ENCODE measurements at places on chromosomes 16 and 17.

GRCh38 chr16:69890892-69891282, 60.2 kb upstream of the CLEC18A start:
- no peak for DNase-seq

DNA sequence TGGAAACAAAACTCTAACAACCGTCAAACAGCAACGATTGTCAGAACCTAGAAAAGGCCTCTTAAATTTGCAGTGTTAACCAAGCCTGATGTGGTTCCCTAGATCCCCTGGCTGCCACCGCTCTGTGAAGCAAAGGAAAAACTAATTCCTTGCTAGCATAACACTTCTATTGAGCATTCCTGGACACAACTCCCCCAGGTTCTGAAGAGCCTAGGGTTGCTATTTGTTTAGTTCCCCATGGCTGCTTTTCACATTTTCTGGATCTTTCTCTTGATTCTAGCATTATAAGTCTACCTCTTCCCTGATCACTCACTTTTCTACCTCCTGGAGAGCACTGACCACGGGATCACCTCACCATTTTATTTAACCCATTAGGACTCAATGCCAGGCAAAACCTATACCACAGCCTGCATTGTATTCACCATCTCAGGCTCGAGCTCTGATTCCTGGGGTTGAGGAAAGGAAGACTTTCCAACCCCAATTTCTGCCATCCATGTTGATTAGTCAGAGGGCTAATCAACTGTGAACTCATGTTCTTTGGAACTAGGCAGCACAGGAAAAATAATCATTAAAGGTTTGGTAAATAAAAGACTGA, 692 bp upstream of the KCNJ16 start:
- no peak for DNase-seq

GRCh38 chr17:1882836-1883235, 53.0 kb downstream of the RPA1 start:
- no peak for DNase-seq

GRCh38 chr16:57892447-57893096, 78.4 kb downstream of the CNGB1 start:
- no peak for DNase-seq

DNA sequence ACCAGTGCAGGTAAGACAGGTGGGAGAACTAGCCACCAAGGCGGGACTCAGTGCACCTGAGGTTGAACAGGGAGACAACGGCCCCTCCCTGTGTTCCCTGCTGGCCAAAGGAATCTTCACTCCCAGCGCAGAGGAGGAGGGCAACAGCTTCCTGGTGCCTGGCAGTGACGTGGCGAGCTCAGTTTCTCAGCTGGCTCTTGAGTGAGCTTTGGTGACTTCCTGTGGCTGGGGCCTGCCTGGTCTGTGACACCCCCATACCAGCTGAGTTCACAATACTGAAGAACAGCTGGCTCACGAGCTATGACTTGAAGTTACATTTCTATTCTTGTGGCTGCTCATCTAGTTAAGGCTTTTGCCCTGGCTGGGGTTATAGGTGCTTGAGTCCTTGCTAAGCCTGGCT, 26.1 kb downstream of the WNT9B start:
- no peak for DNase-seq

DNA sequence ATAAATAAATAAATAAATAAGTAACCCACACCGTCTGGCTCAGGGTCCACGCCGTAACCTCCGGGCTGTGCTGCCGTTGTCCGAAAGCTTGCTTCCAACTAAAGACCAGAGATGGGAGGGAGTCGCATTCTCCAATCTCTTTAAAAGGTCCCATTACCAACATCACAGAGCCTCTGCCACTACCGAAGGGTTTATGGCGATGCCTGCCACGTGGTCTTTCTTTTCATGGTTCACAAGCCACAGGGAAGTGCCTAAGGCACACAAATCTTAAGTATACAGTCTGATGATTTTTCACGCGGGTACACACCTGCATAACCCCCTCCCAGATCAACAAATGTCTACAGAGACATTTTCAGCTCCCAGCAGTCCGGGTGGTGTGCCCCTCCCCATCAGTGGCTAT, 1.4 kb downstream of the COTL1 start:
- DNase-seq = no peak

DNA sequence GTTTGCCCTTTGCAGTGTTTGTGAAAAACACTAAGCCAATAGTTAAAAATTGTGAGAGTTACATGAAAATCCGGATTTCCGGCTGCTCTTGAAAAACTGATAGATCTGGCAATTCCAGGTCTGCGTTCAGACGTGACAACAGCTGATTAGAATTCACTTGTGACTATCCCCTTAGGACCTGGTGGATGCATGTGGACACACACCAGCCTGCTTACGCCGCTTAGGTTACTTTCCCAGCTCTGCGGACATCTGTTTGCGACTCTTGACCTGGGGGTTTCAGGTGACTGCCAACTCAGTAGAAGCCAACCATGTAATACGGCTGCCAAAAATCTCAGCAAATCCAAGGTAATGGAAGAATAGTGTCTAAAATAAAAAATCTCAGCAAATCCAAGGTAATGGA, 24.3 kb downstream of the VPS53 start:
- no peak for DNase-seq

- DNase-seq = no peak
These were observed 2.6 kb downstream of the ZCCHC14 start for GRCh38 chr16:87490096-87490798.

DNA sequence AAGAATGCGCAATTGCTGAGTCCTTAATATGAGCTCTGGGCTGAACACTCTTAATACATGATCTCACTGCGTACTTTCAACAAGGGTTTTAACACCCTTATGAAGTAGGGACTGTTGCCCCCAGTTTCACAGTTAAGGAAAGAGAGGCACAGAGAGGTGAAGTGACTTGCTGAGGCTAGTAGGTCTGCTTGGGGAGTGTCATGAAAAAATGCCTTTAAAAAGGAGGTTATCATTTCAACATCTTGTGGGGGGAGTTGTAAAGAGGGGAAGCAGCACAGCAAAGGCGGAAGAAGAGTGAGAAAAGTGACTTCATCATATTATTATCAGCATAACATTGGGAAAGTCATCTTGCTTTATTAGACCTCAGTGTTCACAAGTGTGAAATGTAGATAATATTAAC, 2.1 kb downstream of the CCL4L2 start:
- no peak for DNase-seq

GRCh38 chr16:69559164-69559563, 6.6 kb upstream of the NFAT5 start:
- DNase-seq = no peak

DNA sequence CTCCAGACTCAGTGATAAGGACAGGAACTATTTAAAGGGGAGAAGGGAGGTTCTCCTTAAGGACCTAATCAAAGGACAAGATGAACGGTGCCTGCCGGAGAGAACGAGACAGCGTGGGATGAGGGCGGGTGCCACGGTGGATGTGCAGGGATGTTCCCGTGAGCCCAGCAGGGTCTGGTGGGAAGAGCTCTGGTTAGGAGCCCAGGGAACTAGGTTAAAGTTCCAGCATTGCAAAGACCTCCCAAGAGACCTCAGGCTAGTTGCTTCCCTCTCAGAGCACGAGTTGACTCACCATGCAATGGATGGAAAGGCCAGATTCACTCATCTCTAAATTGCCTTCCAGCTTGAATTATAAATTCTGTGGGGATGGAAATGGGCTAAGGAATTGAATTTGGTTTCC, 14.7 kb downstream of the CCR7 start:
- no peak for DNase-seq

- no peak for DNase-seq
These were observed 27.2 kb downstream of the ABCC3 start for GRCh38 chr17:50661795-50662391.

Measured in substantia nigra (tissue), 51 donors.